ENCODE measurements at places on chromosomes 6 and 20.

GRCh38 chr20:21510414-21511384 lies 3.2 kb downstream of the NKX2-2 start:
- no peak for DNase-seq

- DNase-seq, result no peak
Measured at GRCh38 chr6:21454262-21454661, 139.3 kb upstream of the SOX4 start.

GRCh38 chr6:140237251-140237650 lies 862.8 kb upstream of the CITED2 start:
- DNase-seq, result no peak

GRCh38 chr20:4113615-4114603 lies 98.6 kb upstream of the RNF24 start:
- DNase-seq, result no peak

DNA sequence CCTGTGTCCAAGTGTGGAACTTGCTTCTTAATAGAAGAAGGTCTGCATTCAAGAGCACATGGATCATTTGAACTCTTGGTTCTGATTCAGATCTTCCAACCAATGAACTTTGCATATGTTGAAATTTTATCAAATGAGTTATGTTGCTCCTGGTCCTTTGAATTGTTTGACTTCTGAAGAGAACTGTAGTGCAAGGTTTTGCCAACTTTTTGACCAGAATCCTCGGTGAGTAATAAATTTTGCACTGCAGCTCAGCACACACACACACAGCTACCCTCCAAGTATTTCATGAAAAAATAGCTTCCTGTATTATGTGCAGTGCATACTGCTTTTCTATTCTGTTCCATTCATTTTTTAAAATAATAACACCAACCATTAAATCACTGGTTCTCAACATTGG lies 67.5 kb downstream of the BFSP1 start:
- DNase-seq, result no peak

DNA sequence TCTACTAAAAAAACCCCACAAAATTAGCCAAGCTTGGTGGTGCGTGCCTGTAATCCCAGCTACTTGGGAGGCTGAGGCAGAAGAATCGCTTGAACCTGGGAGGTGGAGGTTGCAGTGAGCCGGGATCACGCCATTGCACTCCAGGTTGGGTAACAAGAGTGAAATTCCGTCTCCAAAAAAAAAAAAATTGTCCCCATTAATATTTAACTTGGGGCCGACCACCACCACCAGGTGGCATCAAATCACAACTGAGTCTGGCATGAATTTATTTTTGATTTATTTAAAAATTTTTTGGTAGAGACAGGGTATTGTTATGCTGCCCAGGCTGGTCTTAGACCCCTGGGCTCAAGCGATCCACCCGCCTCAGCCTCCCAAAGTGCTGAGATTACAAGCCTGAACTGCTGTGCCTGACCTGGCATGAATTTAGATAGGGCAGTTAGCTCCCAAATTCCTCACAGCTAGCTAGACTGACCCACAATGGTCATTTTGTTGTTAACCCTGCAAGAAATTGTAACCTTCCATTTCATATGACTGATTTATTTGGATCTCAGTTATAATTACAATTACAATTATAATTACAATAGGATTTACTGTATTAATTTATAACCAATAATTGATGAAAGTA lies 17.1 kb upstream of the BEND3 start:
- no peak for DNase-seq

- no peak for DNase-seq
Measured at GRCh38 chr6:39348740-39349139, 26.2 kb upstream of the KCNK16 start.

DNA sequence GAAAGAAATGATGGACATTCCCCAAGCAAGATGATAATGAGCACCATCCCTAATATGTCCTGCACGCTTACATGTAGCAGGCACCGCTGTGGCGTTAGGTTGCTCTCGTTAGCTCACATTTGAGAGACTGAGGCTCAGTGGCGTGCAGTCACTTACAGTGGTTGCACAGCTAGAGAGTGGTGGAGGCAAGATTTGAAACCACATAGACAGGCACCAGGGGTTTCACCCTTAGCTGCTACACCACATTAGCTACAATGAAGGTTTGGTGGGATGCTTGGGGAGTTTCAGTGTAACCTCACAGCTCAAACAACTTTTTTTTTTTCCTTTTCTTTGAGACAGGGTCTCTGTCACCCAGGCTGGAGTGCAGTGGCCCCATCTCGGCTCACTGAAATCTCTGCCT lies 3.7 kb downstream of the COX4I2 start:
- DNase-seq, result no peak

- no peak for DNase-seq
Measured at GRCh38 chr6:81750681-81751387, 1.6 kb downstream of the TENT5A start.

DNA sequence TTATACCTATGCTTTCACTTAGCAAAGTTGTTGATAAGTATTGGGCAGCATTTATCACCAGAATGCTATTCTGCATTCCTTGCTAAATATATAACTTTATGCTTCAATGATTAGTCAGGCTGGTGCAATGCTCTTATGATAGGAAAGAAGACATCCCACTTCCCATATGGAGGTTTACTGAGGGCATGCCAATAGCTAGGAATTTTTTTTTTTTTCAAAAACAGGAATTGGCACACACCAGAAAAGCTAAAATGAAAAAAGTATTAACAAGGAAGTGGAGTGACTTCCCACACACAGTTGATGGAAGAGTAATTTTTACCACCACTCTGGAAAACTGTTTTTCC lies 90.8 kb downstream of the FRK start:
- DNase-seq, result no peak

GRCh38 chr6:48213076-48213788 lies 102.2 kb upstream of the PTCHD4 start:
- DNase-seq, result no peak

GRCh38 chr6:167130712-167131684 lies 8.1 kb downstream of the CCR6 start:
- no peak for DNase-seq

DNA sequence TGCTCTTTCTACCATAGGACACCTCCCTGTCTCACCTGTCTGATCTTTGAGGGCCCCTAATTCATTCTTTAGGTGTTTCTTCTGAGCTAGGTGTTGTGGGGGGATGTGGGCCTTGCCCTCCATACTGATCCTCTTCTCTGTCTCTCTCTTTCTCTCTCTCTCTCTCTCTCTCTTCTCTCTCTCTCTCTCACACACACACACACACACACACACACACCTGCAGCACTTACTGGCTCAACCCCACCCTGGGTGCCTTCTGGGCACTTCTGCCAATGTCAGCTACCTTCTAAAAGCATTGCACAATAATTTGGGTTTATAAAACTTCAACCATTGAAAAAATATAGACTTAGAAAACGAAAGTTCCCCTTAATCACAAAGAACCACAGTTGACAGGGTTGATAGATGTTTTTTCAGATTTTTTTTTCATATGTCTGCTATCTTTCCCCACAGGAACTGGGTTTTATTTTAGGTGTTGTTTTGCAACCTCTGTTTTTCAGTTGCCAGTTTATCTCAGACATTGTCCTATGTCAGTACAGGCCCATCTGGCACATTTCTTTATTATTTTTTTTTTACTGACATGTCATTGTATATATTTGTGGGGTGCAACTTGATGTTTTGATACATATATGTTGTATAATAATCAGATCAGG lies 28.1 kb downstream of the PKIG start:
- no peak for DNase-seq

Data from stimulated activated CD8-positive, alpha-beta memory T cell treated with anti-CD3 and anti-CD28 coated beads, Interleukin-4, amount 100 ng/mL, for 4 hours (primary cell).